Hepatocyte (in vitro differentiated cells): ENCODE measurements at places on chromosomes 12 and 14. TPM values are rescaled to one million over a fixed set of nuclear protein-coding genes. Genes with fewer than 3 reads are reported as not detected.

The KRT6A gene
- 5.5 and 6.8 TPM in 2 replicates for total RNA-seq

DNA sequence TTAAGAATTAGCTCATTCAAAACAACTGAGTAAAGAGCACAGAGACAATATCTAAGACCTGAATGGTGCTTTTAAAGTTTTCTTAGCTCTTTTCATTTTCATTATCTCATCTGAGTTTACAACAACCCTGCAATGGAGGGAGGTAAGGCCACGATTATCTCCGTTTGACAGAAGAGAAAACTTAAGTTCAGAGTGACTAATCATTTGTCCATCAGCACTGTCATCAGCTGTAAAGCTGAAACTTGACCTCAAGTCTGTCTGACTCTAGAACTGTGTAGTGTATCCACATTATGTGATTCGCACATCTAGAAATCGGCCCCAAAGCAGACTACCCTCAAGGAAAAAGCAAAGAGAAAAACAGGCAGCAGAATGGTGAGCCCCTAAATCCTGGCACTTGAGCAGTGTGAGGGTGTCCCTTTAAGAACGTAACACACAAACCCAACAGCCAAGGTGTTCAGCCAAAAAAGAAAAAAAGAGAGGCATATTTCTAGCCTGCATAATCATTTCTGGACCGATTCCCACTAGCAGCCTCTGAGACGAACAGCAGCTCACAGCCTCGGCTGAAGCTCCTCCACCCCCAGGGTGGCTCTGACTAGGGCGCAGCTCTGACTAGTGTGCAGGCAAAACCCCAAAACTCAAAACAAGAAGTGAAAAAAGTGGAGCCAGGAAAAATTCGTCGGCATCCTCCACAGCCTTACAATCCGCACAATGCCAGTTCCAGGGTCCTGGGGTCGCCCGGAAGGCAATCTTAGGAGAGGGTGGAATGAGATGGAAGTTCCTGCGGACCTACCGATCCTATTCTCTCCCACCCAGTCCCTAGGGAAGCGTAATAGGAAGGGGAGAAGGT is 1.6 kb downstream of the STXBP6 start:
- peak; percentile 33 for DNase-seq

DNA sequence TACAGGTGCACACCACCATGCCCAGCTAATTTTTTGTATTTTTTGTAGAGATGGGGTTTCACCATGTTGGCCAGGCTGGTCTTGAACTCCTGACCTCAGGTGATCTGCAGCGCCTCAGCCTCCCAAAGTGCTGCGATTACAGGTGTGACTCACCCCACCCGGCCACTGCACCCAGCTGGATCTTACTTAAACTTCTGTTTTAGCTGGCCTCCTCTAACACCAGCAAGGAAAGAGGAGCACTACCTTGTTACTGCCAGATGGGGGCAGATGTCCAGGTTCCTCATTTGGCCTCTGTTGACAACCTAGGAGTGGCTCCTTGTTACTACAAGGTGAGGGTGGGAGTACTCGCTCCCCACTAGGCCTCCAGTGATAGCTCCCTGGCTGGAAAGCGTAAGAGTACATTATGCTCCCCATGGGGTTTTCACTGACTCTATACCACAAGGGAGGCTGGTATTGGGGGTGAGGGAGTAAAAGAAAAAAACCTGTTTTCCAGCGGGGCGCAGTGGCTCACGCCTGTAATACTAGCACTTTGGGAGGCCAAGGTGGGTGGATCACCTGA is 13.2 kb upstream of the ARF6 start:
- DNase-seq: peak; percentile 54

DNA sequence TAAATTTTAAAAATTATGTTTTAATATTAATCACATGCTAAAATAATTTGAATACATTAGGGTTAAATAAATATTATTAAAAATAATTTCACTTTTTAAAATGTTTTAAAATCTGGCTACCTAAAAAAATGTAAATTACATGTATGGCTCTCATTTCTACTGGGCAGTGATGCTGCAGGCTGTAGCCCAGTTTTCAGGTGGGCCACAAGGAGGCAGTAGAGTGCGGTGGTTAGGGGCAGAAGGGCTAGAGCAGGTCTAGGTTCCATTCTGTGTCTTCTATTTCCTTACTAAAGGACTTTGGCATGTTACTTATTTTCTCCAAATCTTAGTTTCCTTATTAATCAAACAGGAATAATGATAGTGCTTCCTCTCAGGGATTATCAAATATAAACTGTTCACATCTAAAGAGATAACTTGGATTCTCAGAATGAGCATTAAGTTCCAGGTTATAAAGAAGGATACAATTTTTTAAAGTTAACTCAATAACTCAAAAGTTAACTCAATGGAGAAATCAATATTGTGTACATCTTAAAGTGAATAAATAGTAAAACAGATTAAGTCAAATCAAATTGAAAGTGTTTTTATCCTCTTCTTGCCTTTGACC is 54.9 kb upstream of the OVCH1 start:
- peak; percentile 78 for DNase-seq

DNA sequence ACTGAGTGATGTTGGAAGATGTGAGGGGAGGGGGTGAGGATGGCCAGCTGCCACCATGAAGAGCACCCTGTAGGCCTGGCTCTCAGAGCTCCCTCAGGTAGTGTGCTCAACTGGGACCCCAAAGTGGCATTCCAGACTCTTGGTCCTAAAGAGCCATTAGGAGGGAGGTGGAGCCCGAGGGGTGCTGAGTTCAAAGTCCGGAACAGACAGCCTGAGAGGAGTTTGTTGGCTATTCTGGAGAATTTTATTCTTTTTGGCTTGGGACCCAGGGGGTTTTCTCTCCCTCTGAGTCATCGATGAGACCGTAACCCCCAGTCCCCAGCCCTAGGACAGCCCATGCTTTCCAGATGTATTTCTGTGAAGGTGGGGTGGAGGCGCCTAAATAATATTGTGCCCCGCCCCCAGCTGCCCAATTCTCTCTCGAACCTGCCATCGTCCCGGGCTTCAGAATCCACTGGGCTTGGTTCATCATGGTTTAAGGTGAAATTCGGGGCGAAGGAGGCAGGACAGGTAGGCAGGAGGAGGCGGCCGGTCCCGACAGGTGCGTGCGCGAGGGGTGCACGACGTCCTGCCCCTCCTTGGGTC is 690 bp upstream of the RBP5 start:
- peak; percentile 27 for DNase-seq

DNA sequence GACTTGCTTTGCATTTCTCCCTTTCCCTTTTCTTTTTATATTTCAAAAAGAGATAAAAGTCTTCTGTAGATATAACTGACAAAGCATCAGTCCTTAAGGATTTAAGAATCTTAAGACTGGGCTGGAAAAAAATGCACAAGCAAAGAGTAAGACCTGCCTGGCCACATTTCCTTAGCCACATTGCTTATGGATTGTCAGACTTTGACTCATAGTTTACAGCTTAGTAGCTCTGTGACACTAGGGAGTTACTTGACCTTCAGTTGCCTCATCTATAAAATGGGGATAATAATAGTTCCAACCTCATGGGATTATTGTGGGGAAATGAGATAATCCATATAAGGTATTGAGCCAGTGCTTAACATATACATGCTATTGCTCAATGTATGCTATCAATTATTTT is 66.4 kb upstream of the STK38L start:
- no peak for DNase-seq

- no peak for DNase-seq
Observed at GRCh38 chr12:24719293-24719721, 229.6 kb downstream of the BCAT1 start.

The C12orf50 gene
- total RNA-seq: 0.40 TPM in 1 of 2 replicates, not detected in the other

The STYK1 gene
- total RNA-seq: 0.48 and 3.6 TPM in 2 replicates

DNA sequence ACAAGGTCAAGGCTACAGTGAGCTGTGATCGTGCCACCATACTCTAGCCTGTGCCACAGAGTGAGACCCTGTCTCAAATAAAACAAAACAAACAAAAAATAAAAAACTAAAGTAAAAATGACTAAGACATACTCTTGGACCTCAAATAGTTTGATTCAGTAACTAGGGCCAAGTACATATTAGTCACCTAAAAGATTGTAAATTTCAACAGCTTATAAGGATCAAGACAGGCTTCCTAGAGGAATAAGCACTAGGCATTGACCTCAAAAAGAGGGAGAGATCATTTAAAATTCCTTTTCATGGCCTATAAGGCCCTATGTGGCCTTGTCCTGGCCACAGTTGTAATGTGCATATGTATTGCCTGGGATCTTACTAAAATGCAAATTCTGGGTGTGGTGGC is 46.0 kb upstream of the CHST11 start:
- no peak for DNase-seq

The ERGIC2 gene
- total RNA-seq: 68.7 and 114 TPM in 2 replicates

GRCh38 chr14:99320105-99320572 is 48.1 kb upstream of the BCL11B start:
- DNase-seq: peak; percentile 22

- DNase-seq: no peak
Observed at GRCh38 chr14:50806241-50806933, 24.6 kb downstream of the NIN start.

The MGP gene
- total RNA-seq: 115 and 117 TPM in 2 replicates

- no peak for DNase-seq
Observed at GRCh38 chr12:5967645-5968415, 22.8 kb upstream of the ANO2 start.

The NUBPL gene
- 14.4 and 14.8 TPM in 2 replicates for total RNA-seq

The CDH24 gene
- total RNA-seq: 6.7 and 6.9 TPM in 2 replicates

DNA sequence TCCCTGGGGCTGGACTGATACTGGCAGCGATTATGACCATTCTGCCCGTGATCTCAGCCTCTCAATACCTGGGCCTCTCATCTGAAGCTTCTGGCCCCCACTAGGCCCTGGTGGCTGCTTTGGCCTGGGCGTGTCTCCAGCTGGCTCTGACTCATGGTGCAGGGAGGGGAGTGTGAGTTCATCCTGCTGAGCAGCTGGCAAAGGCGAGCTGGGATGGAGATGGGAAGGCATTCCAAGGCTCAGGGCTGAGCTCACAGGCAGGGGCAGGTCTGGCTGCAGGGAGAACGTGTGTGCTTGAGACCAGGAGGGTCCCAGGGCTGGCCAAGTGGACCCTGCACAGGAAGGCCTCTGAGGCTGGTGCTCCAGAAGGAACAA is 221.8 kb downstream of the TMEM121 start:
- DNase-seq: no peak

DNA sequence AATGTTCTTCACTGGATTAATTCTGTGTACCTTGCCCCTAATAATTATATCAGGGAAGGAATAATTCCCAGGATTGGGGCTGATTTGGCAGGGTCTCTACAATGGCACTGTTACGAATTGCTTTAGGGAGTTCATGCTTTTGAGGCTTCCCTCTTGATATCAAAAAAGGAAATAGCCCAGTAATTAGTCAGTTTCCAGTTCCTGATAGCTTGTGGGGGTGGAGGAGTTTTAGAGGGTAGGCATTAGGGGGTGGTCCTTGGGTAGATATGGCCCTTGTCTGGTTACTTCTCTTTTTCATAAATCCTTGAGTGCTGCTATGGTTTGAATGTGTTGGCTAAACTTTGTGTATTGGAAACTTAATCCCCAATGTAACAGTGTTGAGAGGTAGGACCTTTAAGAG is 6.1 kb upstream of the SRSF5 start:
- no peak for DNase-seq

- no peak for DNase-seq
Observed at GRCh38 chr14:83568141-83568540, 1961.8 kb upstream of the FLRT2 start.

DNA sequence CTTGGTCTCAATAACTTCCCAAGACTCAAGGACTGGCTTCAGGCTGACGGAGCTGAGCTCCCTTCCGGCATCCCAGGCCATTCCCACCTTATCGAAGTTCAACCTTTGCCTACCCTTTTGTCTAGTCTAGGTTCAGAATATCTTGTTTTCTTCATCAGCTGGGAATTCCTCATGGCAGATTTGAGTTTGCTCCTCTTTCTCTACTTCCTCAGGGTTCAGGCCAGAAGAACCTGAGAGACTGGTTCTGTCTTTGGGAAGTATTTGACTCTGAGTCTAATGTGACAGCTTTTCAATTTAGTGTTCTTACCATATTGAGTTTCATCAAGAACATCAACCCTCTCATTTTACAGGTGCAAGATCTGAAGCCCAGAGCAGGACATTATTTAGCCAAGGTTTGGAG is 2.1 kb downstream of the BIN2 start:
- no peak for DNase-seq

- no peak for DNase-seq
Observed at GRCh38 chr12:60834372-60834771, 1238.5 kb downstream of the SLC16A7 start.

The ERP27 gene
- 48.0 and 49.7 TPM in 2 replicates for total RNA-seq

The PPTC7 gene
- total RNA-seq: 11.8 and 17.1 TPM in 2 replicates

GRCh38 chr14:72013721-72014345 is 81.6 kb downstream of the RGS6 start:
- DNase-seq: no peak

The NGB gene
- not detected in 2 replicates for total RNA-seq

The HAL gene
- 1.3 and 1.8 TPM in 2 replicates for total RNA-seq

- no peak for DNase-seq
Observed at GRCh38 chr14:36508418-36509068, 11.5 kb downstream of the NKX2-1 start.

DNA sequence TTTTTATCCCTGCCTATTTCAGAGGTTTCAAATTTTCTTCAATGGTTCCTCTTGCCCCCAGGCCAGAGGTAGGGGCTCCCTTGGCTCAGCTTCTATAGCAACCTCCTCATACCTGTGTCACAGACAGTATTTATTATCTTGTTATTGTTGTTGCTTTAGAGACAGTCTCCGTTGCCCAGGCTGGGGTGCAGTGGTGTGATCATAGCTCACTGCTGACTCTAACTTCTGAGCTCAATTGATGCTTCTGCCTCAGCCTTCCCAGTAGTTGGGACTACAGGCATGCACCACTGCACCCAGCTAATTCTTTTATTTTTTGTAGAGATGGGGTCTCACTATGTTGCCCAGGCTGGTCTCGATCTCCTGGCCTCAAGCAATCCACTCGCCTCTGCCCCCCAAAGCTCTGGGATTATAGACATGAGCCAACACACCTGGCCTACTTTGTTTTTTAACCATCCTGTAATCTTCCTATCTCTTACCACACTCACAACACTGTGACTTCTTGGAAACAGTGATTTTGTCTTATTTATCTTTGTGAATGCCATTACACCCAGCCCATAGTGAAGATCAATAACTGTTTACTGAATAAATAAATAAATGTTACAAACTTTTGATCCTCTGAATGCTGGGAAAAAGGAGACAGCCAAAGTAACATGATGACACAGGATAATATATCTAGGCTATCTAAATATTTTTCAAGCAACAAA is 95.9 kb downstream of the PHLDA1 start:
- DNase-seq: no peak
